CD4-positive, alpha-beta memory T cell (primary cell): ENCODE measurements at places on chromosomes 7 and 10. TPM values are rescaled to one million over a fixed set of nuclear protein-coding genes. Genes with fewer than 3 reads are reported as not detected.

GNAT3 gene
- not detected for polyA plus RNA-seq

IFIT1B gene
- polyA plus RNA-seq = not detected

KNDC1 gene
- polyA plus RNA-seq = not detected

PNLIP gene
- not detected for polyA plus RNA-seq

GPNMB gene
- not detected for polyA plus RNA-seq

CLCN1 gene
- not detected for polyA plus RNA-seq

LIPM gene
- not detected for polyA plus RNA-seq

GPR22 gene
- polyA plus RNA-seq = 0.12 TPM

FXYD4 gene
- polyA plus RNA-seq = not detected

MYOZ1 gene
- polyA plus RNA-seq = not detected

GDF2 gene
- polyA plus RNA-seq = not detected

FZD8 gene
- not detected for polyA plus RNA-seq

LRRC4 gene
- not detected for polyA plus RNA-seq

PEX1 gene
- 9.6 TPM for polyA plus RNA-seq

DBF4 gene
- polyA plus RNA-seq = 26.9 TPM

GRID2IP gene
- 0.10 TPM for polyA plus RNA-seq

HOXA3 gene
- 0.07 TPM for polyA plus RNA-seq

ZNF394 gene
- 85.6 TPM for polyA plus RNA-seq

SLC12A9 gene
- polyA plus RNA-seq = 7.0 TPM

STOX1 gene
- polyA plus RNA-seq = 0.21 TPM

WASHC2A gene
- polyA plus RNA-seq = 10.7 TPM

CYP26A1 gene
- polyA plus RNA-seq = not detected

TMEM139 gene
- polyA plus RNA-seq = 1.0 TPM

APBB1IP gene
- polyA plus RNA-seq = 30.6 TPM

NEBL gene
- not detected for polyA plus RNA-seq

NDUFB8 gene
- polyA plus RNA-seq = 613 TPM

MPP7 gene
- polyA plus RNA-seq = 17.7 TPM

ITGA8 gene
- not detected for polyA plus RNA-seq

RINT1 gene
- 16.2 TPM for polyA plus RNA-seq

CWF19L1 gene
- polyA plus RNA-seq = 18.4 TPM

CYP2C19 gene
- polyA plus RNA-seq = not detected

ZNF503 gene
- polyA plus RNA-seq = not detected

NPSR1 gene
- not detected for polyA plus RNA-seq

CALHM3 gene
- not detected for polyA plus RNA-seq

SEMA3A gene
- polyA plus RNA-seq = not detected

CISD1 gene
- 48.9 TPM for polyA plus RNA-seq

KIF11 gene
- polyA plus RNA-seq = 0.87 TPM

ZNF488 gene
- polyA plus RNA-seq = 0.20 TPM

SUN3 gene
- 0.56 TPM for polyA plus RNA-seq

TSPAN13 gene
- 0.11 TPM for polyA plus RNA-seq

EPDR1 gene
- polyA plus RNA-seq = 0.37 TPM

BICC1 gene
- polyA plus RNA-seq = not detected

CTAGE6 gene
- 0.40 TPM for polyA plus RNA-seq

TMEM209 gene
- polyA plus RNA-seq = 48.8 TPM

CFAP58 gene
- not detected for polyA plus RNA-seq

GIMAP6 gene
- polyA plus RNA-seq = 154 TPM

OR2A7 gene
- 0.76 TPM for polyA plus RNA-seq

FANK1 gene
- not detected for polyA plus RNA-seq

CCAR1 gene
- polyA plus RNA-seq = 25.9 TPM

CAMK2B gene
- not detected for polyA plus RNA-seq

SEMA4G gene
- 0.26 TPM for polyA plus RNA-seq

GPR15LG gene
- polyA plus RNA-seq = not detected

OR9A2 gene
- not detected for polyA plus RNA-seq

FAM25A gene
- polyA plus RNA-seq = not detected

TECPR1 gene
- polyA plus RNA-seq = 31.7 TPM
